Neural progenitor cell (in vitro differentiated cells): ENCODE measurements at places on chromosomes 2 and 18. TPM values are rescaled to one million over a fixed set of nuclear protein-coding genes. Genes with fewer than 3 reads are reported as not detected.

- DNase-seq = no peak
Observed at GRCh38 chr2:168192839-168193616, 54.4 kb downstream of the STK39 start.

GRCh38 chr18:9221040-9221439 is 84.5 kb downstream of the ANKRD12 start:
- DNase-seq = no peak

- DNase-seq = no peak
Observed at GRCh38 chr2:152562198-152562884, 154.9 kb downstream of the PRPF40A start.

IL36G gene
- 0.59 and 1.3 TPM in 2 replicates for total RNA-seq
